ENCODE measurements at places on chromosomes 6 and 20. TPM values are rescaled to one million over a fixed set of nuclear protein-coding genes. Genes with fewer than 3 reads are reported as not detected.

POPDC3 gene
- 0.71 TPM for total RNA-seq

SKIC2 gene
- 65.4 TPM for total RNA-seq

C20orf204 gene
- total RNA-seq, result 1.0 TPM

LTB gene
- 13.7 TPM for total RNA-seq

FRK gene
- 16.1 TPM for total RNA-seq

OTOR gene
- not detected for total RNA-seq

TNXB gene
- 44.8 TPM for total RNA-seq

Measured in left lung (tissue), 14 donors.